Thoracic aorta (tissue), 2 donors: ENCODE measurements at places on chromosomes 13 and 19. TPM values are rescaled to one million over a fixed set of nuclear protein-coding genes. Genes with fewer than 3 reads are reported as not detected.

GCDH gene
- 60.7 TPM for total RNA-seq

SMAD9 gene
- 34.9 TPM for total RNA-seq

DNA sequence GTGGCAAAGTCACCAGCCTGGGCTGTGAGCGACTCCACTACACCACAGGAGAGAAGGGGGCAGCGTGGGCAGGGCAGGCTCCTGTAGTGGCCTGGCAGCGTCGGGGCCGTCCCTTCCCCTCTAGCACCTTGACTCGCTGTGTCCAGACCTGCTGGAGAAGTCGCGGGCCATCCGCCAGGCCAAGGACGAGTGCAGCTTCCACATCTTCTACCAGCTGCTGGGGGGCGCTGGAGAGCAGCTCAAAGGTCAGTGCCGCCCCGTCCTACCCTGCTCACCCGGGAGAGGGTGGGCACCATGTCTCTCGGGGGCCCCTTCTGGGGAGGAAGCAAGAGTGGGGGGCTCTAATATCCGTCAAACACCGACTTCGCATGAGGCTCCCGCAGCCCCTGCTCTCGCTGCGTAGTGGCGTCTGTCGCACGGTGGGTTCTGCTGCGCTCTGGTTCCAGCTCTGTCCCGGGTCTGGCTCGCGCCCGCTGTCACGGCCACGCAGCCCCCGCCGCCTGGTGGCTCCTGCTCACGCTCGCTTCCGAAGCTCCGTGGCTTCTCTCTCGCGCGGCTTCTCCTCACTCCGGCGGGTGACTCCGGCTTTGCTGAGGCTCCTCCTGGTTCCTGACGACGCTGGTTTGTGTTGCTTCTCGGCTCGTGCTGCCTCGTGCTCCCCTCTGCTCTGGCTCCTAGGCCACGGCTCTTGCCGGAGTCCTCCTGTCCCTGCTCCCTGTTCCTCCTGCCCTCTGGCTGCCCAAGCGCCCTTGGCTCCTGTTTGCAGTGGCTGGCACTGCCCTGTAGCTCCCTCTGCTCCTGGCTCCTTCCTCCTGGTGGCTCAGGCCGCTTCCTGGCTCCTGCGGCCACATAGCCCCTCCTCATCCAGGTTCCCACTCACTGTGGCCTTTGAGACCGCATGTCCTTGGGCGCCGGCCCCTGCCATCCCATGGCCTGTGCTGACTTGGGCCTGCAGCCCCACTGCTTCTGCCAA, 27.2 kb downstream of the MYH14 start:
- DNase-seq: no peak

- DNase-seq: no peak
Observed at GRCh38 chr13:47126432-47126831, 229.6 kb upstream of the HTR2A start.

DNA sequence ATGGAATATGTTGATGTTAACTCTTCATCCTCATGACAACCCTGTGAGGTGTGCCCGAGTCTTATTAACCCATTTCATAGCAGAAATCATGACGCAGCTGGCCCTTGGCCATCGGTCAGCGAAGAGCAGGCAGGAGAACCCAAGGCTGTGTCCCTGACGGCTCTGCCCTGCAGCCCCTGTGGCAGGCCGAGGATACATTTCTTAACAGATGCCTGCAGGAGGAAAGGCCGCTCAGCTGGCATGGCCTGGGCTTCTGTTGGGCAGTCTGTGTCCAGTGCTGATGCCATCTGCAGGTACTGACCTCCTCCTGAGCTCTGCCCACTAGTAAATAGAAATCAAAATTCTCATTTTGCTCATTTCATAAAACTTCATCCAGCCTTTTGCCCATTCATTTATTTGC, 35.4 kb upstream of the MCF2L start:
- no peak for DNase-seq

- DNase-seq: no peak
Observed at GRCh38 chr19:18507021-18507726, 14.7 kb downstream of the ELL start.

- DNase-seq: no peak
Observed at GRCh38 chr19:32061315-32061714, 284.1 kb upstream of the ZNF507 start.

DNA sequence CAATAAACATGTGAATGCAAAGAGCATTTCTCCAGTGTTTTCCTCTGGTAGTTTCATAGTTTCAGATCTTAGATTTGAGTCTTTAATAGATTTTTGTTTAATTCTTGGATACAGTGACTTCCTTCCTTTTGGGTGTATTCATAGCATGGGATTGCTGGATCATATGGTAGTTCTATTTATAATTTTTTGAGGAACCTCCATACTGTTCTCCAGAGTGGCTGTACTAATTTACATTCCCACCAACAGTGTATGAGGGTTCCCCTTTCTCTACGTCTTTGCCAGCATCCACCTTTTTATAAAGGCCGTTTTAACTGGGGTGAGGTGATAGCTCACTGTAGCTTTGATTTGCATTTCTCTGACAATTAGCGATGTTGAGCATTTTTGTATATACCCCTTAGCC, 9.3 kb upstream of the CALM3 start:
- DNase-seq: no peak
